Fibroblast of lung (primary cell): ENCODE measurements at places on chromosomes 1 and 21.

DNA sequence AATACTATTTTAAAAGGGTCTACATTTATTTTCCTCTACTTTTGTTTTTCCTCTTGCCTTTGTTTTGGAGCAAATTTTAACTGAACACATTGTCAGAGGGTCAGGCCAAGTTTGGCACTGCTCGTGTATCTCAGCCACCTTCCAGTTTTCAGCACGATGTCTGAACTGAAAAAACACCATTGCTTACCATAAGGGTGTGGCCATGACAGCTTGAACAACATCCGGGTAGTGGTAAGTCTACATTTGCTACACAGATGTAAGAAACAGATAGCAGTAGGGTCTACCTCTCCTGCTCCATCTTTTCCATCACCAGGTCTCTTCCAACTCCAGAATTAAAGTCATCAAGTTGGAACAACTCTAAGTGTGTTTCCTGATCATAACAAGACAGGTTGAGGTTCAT is 4.2 kb downstream of the HIVEP3 start:
- no peak for DNase-seq

DNA sequence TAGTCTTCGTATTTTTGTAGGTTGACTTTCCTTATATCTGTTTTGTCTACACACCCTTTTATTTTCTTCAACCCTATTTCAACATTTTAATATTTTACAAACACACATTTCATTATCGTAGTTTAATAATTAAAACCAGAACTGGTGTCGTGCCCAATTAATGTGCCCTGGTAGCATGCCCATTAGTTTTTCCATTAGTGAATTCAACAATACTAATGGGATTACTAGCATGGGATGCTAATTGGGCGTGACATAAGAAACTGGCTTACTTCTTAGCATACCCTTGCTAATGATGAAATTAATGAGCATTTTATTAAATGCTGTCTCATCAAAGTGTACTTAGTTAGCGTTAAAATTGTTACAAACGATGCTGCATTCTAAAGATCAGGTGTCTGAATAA is 332.7 kb downstream of the USH2A start:
- DNase-seq = no peak

DNA sequence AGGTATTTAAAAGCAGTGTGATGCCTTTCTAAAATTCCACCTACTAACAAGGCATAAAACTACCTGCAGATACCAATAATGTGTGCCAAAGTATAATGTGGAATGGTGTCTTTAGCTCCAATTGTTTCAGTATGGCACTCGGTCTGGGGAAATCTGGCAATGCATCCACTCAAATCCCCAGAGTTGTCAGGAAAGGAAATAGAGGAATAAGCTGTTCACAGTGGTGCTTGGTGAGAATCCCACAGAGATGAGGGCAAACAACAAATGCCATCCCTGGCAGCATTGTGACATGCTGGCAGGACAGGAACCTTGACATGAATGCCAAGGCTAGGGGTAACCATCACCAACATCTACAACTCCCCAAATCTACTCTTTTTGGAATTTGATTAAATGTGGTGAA is 240.7 kb downstream of the BARHL2 start:
- no peak for DNase-seq

DNA sequence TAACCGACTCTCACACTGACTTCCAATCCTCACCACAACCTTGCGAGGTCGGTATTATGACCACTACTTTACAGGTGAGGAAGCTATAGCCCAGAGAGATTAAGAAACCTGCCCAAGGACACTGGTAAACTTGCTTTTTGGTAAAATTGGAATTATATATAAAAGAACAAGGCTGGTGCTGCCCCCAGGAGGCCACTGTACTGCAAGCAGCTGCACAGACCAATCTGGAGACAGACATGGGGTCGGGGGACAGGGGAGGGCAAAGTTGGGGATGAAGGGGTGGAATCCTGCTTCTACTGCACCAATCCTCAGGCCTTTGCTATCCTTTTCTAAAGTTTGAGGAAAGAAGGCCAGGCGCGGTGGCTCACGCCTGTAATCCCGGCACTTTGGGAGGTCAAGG is 280.8 kb downstream of the SPATA17 start:
- no peak for DNase-seq

- DNase-seq = no peak
Measured at GRCh38 chr1:4571263-4571662, 83.1 kb upstream of the AJAP1 start.

- DNase-seq = no peak
Measured at GRCh38 chr1:44571712-44572571, 102.3 kb downstream of the TMEM53 start.

DNA sequence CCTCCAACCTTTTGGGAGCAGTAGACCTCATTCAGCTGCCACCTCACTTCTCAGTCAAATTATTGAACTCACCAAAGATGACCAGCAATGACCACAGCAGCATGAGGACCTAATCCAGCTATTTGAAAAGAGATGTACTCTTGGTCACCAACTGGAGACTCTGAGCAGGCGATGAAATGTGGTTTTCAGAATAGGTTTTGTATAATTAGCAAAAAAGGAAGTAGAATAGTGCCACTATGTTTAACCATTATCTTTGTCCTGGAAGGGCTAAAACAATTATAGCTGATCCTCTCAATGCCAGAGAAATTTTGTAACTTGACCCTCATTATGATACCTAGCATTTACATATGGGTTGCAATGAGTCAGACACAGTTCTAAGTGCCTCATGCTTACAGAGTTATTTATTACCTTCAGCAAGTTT is at the start of gene FCRL2:
FCRL2 (minus strand) TSS at position 162 of the 421 bp plus-strand sequence; CDS start at position 103, 59 bp downstream.
- DNase-seq = no peak

GRCh38 chr1:200694738-200695137 is 25.0 kb upstream of the DDX59 start:
- DNase-seq = no peak

GRCh38 chr21:38793926-38794713 is 11.6 kb upstream of the ETS2 start:
- DNase-seq = no peak

GRCh38 chr1:201696217-201696761 is 132.7 kb upstream of the IPO9 start:
- DNase-seq = peak; percentile 90

- no peak for DNase-seq
Measured at GRCh38 chr1:176460544-176461336, 2.2 kb upstream of the PAPPA2 start.

GRCh38 chr1:40742363-40743061 is 41.1 kb upstream of the KCNQ4 start:
- DNase-seq = no peak

DNA sequence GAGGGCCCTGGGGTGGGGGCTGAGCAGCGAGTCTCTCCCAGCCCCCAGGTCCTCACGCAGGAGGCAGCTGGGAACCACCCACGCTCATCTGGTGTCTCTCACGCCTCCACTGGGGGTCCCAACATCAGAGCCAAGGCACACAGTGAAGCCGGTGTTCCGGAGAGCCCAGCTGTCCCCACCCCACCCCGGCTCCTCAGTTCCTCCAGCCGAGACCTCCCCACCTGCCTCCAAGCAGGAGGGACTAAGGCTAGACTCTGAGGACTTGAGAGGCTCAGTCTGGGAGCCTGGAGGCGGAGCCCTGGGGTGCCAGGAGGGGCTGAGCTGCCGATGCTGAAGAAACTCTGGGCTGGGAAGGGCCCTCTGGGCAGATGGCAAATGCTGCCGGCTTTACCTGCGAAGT is 1.6 kb upstream of the HPCA start:
- DNase-seq = no peak

DNA sequence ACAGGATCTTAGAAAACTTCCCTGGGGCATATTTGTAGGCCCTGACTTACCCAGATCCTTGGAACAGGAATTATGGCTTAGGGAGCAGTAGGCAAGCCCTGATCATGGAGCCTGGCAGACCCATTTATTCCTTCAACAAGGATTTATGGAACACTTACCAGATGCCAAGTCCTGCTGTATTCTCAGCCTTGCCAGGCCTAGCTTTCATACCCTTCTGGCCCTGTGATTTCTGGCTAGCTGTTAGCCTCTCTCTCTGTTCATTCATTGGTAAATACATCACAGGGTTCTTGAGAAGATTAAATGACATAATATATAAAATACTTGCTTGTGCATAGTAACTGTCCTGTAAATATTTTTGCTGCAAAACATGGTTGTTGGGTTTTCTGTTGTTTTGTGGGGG is 32.4 kb upstream of the SRP9 start:
- DNase-seq = no peak

GRCh38 chr1:172350856-172351255 is 69.6 kb upstream of the C1orf105 start:
- no peak for DNase-seq

DNA sequence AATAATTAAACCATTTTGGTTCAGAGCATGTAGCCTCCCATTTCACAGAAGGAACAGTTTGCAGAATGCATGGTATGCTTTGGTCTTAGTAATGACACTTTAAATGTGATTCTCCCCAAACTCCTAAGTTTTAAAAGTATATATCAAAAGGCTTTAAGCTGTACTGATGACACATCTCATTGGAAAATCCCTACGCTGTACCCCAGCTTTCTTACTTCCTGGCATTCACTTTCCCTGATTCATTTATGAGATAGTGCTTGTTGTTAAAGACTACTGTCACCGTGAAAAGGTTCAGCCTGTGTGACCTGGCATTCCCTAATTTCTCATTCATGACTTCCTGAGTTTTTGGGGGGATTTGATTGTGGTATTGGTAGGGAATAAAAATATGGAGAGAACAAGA is 53.4 kb downstream of the MPZL1 start:
- no peak for DNase-seq

DNA sequence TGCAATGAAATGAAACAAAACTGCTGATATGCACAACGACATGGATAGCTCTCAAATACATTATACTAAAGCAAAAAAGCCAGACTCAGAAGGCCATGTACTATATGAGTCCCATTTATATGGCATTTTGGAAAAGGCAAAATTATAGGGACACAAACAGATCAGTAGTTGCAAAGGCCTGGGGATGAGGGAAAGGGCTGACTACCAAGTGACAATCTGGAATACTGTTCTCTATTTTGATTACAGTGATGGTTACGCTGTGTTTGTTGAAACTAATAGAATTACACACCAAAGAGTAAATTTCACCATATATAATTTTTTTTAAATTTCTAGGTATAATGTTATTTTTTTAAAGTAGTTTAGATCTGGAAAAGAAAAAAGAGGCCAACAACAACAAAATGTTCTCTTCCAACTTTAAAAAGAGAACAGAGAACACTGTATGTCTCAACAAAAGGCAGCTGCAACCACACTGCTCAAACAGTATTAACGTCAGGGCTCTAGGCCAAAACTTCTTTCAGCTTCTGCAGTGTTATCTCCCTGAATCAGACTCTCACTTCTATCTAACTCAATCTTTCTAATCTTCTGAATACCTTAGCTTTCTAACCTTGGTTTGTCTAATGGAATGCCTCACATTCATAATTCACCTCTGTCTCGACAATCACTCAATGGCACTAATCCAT is 75.8 kb downstream of the FOXJ3 start:
- DNase-seq = peak; percentile 82

- DNase-seq = no peak
Measured at GRCh38 chr1:1243807-1244191, 2.7 kb downstream of the C1QTNF12 start.

DNA sequence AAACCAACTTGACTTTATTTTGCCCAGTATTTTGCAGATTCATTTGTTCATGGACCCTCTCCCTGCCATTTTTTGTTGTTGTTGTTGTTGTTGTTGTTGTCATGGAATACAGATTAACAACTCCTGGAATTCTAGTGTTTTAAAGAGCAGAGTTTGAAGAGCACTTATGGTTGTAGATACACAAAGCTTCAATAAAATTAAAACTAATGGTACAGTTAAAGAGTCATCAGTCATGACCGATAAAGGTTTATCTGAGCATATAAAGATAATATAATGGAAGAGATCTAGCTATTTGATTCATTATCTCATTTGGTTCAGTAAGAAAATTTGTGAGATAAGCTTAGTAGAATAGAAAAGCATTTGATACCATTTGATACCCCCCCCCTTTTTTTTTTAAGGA is 21.8 kb downstream of the NEK7 start:
- no peak for DNase-seq

GRCh38 chr21:37005548-37006485 is 685 bp upstream of the RIPPLY3 start:
- DNase-seq = no peak

- no peak for DNase-seq
Measured at GRCh38 chr1:111201275-111202090, 1.0 kb upstream of the DENND2D start.

DNA sequence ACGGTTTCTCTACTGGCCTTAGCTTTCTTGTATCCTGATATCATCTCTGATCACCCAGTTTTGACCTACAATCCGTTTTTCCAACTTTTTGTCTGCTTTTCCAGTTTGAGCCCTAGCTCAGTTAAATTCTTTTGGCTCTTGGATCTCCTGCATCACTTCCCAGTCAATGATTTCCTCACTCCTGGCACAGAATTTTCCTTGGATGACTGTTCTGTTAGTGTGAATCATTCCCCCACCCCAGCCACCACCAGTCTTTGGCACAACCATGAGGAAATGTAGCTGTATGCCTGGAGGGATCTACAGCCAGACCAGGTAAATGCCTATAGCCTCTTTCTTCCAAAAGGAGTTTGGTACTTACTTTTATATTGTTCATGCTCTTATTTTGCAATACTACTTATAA is 187.2 kb upstream of the PTGFR start:
- DNase-seq = peak; percentile 96

- DNase-seq = no peak
Measured at GRCh38 chr1:85700422-85700821, 7.8 kb downstream of the ZNHIT6 start.

DNA sequence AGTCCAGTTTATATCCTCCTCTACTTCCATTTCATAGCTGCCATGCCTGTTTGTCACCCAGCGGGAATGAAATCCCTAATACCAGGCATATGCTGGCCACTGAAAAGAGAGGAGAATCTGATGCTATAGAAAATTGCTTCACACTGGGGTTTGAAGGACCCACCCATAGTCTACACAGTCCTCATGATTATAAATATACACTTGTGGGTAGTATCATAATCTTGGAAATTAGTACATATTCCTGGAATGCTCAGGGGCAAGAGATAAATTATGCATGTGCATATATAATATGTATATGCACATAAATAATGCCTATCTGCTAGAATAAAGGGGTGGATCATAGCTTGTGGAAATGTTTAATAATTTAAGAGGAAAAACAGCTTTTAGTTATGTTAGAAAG is 105.8 kb downstream of the PRRX1 start:
- no peak for DNase-seq

DNA sequence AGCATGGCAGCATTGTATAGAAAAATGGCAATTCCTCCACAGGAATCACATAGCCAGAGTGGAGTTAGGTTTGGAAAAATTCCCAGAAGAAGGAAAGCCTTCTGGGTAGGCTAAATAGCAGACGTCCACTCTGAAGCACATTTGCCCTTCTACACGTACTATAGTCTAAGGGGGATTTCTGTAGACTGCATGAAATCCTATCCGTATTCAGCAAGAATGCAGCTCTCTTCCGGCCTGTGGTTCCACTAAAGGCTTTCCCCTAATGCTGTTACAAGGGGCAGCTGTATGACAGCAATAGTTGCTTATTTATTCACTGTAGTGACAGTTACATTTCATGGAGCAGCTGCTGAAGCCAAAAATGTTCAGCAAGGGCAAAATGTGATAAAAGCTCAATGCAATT is 263.6 kb downstream of the RWDD3 start:
- DNase-seq = no peak

GRCh38 chr1:31643976-31644559 is 608 bp downstream of the PEF1 start:
- no peak for DNase-seq

GRCh38 chr21:42218836-42219605 is at the start of gene ABCG1:
TSS of gene ABCG1 (plus strand) at chr21:42219140. CDS start at chr21:42219263, 123 bp downstream.
- peak; percentile 10 for DNase-seq
